ENCODE measurements at places on chromosomes 6 and 20.
A peak's percentile ranks its signal among the peaks of the same experiment; 100 is the strongest.

DNA sequence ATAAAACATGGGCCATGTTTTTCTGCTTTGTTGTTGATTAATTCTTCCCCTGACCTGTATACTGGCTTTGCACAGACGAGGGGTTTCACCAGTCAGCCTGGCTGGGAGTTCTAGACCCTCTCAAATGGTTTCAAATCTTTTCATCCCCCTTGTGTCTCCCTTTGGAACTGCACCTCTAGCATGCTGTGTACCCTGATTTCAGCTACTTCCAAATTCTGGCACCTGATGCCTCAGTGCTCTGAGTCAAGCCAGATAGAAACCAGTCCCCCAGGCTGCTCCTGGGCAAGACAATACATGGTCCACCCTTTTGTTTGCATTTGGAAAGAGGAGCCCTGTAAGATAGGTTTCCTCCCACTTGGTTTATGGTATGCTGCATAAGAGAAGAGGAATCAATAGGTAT lies 290.2 kb downstream of the BTBD3 start:
- no peak for DNase-seq

GRCh38 chr20:62308102-62308822 lies 5.5 kb downstream of the ADRM1 start:
- DNase-seq, result no peak

GRCh38 chr6:34130862-34131261 lies 15.0 kb downstream of the GRM4 start:
- no peak for DNase-seq

GRCh38 chr20:31566658-31567379 lies 38.3 kb upstream of the ID1 start:
- no peak for DNase-seq

GRCh38 chr20:4717816-4718570 lies 3.7 kb upstream of the PRND start:
- DNase-seq, result no peak

GRCh38 chr20:47773371-47773786 lies 11.9 kb downstream of the SULF2 start:
- DNase-seq, result no peak

DNA sequence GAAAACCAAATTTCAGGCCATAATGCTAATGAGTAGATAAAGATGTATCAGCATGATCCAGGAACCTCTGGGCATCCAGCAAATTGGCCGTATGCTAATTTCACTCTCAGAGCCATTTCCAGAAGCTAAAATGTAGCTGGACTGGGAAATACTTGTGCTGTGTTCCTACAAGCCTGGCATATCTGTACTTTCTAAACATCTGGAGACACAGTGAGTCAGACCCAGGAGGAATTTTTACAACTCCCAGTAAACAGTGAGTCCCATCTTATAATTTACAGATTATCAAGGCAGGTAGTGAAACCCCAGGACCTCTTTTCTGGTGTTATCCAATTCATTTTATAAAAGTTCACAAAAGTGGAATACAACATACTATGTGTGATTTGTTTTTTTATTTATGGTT lies 683.0 kb upstream of the ADGRB3 start:
- no peak for DNase-seq

- peak; percentile 56 for DNase-seq
Observed at GRCh38 chr20:36491901-36492617, 49.3 kb upstream of the MYL9 start.

DNA sequence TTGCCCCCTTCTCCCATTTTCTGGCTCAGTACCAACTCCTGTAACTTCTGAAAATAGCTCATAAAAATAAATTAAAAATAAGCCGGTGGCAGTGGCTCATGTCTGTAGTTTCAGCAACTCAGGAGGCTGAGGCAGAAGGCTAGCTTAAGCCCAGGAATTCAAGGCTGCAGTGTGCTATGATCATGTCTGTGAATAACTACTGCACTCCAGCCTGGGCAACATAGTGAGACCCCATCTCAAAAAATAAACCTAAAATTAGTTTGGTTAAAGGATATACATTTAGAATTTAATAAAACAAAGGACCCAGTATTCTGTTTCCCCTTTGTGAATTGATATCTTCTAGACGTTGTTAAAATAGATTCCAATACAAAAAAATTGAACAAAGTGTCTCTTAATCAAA lies 10.5 kb downstream of the PRDM13 start:
- no peak for DNase-seq

- DNase-seq, result no peak
Observed at GRCh38 chr6:150755042-150755441, 110.5 kb upstream of the MTHFD1L start.

GRCh38 chr6:26360451-26361416 lies 4.3 kb upstream of the BTN3A2 start:
- no peak for DNase-seq

DNA sequence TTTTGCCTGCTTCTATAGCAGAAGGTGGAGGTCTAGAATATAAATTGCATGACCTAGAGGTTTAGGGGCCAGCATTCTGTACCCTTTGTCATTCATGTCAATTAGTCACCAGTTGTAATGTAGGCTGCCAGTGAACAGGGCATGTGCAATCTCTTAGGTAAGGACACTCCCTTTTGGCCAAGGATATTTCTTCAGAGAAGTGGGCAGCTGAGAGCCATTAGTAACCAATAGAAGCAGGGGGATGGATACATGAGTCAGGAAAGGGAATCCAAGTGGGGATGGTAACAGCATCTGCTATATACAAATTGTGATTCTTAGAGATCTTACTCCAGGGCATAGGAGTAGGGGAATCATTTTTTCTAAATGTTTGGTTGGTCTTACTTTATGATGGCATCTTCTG lies 494.2 kb upstream of the JAG1 start:
- DNase-seq, result no peak

DNA sequence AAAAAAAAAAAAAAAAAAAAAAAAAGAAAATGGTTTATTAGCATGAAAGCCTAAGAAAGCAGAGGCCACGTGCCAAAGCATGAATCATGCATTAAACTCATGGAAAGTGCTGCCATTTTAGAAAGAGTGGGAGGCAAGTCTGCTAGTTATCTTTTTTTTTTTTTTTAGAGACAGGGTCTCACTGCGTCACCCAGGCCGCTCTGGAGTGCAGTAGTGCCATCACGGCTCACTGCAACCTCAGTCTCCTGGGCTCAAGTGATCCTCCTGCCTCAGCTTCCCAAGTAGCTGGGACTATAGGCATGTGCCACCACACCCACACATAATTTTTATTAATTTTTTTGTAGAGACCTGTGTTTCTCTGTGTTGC lies 5.2 kb downstream of the VWA7 start:
- DNase-seq, result no peak

DNA sequence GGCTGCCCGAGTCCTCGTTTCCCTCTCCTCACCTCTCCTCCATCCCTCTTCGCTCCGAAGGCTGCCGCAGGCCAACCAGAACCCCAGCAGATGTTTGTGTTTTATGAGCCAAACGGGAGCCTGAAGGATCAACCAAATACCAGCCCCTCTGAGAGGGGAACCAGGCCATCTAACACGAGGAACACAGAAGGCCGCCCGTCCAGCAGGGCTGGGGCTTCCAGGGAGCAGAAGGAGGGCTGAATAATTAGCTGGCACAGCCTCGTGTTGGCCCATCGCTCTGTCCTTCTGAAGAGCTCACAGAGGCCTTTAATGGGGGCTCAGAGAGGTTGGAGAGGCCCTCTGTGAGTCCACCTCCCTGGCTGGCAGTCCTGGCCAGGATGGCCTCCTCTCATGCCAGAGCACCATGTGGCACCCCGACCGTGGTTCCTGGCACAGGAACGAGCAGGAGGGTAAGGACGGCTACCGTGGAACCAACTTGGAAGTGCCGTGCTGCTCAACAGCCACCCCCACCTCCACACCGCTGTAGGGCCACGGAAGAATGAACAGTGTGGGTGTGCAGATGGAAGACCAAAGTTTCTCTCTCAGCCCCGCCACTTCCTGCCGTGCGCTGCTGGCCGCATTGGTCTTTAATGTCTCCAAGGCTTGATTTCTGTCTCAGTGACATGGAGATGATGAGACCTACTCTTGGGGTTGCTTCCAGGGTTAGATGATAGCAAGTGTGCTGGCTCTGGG lies 155.2 kb downstream of the SCML4 start:
- DNase-seq, result peak; percentile 32

DNA sequence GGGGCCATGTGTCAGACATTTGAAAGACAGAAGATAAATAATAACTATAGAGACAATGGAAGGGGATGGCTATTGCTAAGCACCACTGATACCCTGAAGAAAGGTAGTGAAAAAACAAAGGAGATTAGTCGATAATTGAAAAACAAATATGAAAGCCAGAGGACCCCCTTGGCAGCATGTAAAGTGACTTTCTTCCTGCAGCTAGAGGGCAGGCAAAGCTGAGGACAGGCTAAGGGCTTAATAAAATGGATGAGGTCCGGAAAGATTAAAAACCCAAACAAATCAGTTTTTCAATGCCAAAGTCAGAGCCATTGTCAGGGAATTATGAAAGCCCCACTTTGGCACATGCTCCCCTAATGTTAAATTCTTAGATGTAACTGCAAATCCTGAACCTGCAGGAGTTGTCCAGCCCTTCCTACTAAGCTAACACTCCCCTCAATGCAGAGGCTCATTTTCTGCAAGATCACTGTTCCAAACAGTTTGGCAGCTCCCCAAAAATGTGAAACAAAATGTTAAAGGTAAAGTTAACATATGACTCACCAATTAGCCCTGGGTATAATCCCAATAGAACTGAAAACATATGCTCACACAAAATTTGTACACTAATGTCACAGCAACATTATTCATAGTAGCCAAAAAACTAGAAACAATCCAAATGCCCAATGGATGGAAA lies 1177.9 kb downstream of the GRIK2 start:
- DNase-seq, result no peak

DNA sequence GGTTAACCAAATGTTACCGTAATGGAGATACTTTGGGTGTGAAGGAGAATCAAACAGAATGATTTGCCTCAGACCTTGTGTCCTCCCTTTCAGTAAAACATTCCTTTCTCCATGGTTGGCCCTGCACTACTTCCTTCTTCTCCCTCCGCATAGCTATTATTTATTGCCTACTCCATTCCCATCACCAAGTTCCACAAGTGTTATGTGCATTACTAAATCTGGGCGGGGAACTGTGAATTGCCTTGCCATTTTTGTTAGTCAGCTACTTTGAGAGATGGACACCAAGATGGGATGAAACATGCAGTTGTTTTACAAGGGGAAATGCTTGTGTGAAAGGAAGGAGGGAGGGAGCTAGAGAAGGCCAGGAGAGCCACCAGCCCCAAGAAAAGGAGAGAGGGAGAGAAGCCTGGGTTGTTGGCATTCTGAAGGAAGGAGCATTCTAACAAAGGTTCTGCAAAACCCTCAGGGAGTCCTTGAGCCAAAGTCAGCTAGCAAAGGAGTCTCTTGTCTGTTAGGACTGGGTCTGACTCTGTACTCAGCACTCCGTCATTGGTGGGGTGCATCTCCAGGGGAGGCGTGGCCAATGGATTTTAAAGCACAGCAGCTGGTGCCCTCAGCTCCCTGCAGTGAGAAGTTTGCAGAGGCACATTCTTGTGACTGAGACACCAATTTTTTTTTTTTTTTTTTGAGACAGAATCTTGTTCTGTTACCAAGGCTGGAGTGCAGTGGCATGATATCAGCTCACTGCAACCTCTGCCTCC lies 83.6 kb upstream of the CHD6 start:
- no peak for DNase-seq

GRCh38 chr6:5778317-5778857 lies 228.3 kb downstream of the NRN1 start:
- DNase-seq, result no peak

GRCh38 chr6:131600716-131601115 lies 27.3 kb downstream of the MED23 start:
- DNase-seq, result no peak

DNA sequence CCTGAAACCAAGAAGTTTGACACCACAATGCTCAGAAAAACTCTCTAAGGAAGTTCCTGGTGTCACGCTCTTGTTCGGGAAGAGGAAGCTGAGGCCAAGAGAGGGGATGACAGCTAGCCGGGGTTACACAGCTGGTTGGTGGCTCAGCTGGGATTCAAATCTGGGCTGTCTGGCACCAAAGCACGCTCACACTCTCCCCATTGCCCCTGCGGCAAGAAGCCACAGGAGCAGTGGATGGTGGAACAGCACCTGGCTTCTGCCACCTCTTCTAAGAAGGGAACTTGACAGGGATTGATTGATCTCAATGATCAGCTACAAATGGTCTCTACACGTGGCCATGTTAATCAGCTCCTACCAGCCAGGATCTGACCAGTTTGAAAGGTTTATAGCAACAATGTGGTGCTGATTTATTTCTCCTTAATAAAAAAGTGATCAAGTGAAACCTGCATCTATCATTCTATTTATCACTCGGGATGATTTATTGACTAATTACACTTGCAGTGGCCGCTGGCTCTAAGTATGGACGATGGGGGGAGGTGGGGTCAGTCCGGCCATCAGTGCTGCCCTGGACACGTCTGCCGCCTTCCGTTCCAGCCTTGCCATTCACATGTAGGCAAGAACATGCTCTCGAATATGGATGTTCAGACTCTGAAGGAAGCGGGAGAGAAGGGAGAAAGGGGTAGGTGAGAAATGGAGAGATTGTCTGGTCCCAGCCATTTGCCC lies 71.9 kb upstream of the TOP1 start:
- DNase-seq, result no peak

DNA sequence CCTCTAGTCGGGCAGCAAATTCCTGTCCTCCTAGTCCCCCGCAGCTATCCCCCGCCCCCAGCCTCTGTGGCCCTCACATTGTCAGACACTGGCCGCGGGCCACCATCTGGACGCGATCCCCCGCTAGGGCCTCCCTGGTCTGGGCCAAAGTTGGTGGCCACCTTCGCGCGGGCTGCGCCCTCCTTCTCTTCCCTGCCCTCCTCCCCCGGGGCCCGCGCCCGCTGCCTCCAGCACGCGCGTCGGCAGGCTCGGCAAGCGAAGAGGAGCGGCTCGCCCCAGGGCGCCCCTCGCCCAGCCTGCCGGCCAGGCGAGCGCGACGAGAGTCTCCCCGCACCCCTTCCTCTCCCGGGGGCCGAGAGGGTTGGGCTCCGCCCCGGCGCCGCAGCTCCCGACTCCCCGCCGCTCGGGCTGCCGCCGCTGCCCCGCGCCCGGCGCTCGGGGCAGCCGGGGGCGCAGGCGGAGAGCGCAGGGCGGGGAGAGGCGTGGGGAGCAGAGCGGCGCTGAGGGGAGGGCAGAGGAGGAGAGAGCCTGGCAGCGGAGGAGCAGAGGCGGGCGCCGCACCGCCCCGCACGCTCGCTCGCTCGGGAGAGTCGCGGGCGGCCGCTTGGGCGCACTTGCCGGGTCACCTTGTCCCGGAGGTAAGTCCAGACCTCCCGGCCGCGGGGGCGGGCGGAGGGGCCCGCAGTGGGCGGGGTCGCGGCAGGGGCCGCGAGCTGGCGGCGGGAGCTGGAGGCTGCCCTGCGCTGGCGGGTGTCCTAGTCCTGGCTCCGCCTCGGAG lies at the start of gene SYNDIG1:
TSS of gene SYNDIG1 (plus strand) at position 514 of the 778 bp plus-strand sequence. CDS start 73,469 bp downstream, outside the sequence.
- no peak for DNase-seq

DNA sequence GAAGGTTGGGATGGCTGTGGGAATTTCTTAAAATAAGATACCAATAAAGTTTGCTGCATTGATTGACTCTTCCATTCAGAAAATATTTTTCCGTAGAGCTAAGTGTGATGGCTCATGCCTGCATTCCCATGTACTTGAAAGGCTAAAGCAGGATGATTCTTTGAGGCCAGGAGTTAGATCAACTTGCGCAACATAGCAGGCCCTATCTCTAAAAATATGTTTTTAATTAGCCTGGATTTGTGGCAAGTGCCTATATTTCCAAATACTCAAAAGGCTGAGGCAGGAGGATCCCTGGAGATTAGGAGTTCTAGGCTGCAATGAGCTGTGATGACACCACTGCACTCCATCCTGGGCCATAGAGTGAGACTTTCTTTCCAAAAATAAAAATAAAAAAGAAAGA lies 431.2 kb upstream of the PTCHD4 start:
- no peak for DNase-seq

GRCh38 chr20:9989066-9989724 lies 45.6 kb upstream of the ANKEF1 start:
- DNase-seq, result no peak

GRCh38 chr20:59428441-59429205 lies 128.2 kb downstream of the EDN3 start:
- DNase-seq, result no peak

Data from CD8-positive, alpha-beta memory T cell (primary cell).